ENCODE measurements at places on chromosomes 3 and 15.

DNA sequence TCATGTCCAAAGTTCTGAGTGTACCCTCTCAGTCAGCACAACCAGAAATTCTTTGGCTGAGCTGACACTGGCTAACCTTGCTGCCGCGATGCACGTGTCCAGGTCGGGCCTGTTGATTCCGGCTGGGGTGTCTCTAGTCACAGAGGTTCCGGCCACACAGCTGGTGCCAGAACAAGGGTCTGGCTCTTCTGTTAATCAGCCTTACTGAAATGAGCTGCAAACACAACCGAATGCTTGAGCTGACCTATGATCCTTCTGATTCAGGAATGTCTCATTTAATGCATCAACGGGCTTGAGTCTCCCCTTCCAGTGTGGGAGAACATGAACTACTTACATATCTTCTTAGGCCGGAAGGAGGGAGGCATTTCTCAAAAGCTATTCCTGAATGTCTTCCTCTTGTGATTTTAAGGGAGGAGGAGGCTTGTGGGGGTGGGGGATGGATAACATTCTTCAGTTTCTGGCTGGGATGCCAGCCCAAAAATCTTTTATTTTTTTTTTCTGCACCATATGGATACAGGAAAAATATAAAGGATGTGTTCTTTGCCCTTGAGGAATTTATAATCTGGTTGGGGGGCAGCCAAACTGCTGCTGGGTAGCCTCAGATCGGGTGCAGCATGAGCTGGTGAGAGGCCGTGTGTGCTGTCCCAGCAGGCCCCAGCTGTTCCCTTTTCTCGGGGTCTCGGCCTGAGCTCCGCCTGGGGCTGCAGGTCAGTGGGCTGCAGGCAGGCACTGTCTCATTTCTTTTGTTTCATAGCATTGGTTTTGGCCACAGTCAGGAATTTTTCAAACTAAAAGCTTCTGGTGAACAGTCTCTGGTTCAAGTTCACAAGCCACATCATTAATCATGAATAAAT lies 319.1 kb upstream of the TBL1XR1 start:
- no peak for DNase-seq

GRCh38 chr3:21777821-21778220 lies 26.8 kb upstream of the ZNF385D start:
- no peak for DNase-seq

DNA sequence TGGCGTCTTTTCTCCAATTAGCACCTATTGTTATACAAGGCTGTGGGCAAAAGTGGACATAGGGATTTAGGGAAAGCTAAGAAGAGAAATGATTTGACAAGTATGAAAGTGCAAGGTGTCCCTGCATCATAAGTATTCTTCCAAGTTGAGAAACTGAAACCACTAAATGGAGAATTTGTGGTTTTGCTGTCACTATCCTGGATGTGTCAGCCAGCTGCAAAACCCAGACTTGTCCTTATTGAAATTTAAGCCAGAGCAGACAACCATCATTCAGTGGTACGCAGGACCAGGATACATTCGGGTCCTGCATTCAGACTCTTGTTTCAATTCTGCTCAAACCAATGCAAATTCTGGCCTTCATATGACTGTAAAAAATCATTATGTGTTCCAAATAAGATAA lies 384.8 kb upstream of the TGFBR2 start:
- no peak for DNase-seq

GRCh38 chr3:15934389-15935195 lies 136.8 kb upstream of the ANKRD28 start:
- no peak for DNase-seq

- no peak for DNase-seq
These were observed 271.4 kb downstream of the SQOR start for GRCh38 chr15:45906230-45906629.

DNA sequence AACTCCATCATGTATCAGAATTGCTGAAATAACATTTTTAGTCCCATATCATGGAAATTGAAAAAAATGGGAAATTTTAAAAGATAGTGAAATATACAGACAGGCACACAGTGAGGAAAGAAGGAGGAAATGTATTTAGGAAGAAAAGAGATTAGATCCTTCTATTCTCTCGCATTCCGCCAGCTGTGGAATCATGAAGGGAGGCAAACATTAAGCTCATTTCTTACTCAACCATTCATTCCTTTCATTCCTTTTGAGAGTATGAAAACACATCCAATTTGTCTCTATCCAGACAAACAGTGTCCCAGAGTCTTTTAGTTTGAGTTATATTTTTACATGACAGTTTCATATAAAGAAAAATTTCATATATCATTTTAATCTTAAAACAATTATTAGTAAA lies 52.5 kb upstream of the KCNMB2 start:
- DNase-seq = no peak

DNA sequence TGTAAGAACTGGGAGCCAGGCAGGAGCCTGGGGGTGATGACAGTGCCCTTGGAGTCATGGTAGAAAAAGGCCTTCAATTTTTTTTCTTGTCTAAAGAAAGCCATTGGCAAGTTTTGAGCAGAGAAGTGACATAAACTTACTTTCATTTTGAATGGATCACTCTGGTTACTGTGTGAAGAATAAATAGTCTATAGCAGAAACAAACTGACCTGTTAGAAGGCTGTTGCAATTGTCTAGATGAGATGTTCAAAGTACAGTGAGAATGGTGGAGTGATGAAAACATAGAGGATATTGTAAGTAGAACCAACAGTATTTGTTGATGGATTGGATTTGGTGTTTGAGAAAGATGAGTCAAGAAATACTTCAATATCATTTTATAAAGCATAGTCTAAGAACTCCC lies 439.9 kb downstream of the TBL1XR1 start:
- no peak for DNase-seq

- DNase-seq = no peak
These were observed 343.4 kb downstream of the TBC1D5 start for GRCh38 chr3:17398959-17399551.

DNA sequence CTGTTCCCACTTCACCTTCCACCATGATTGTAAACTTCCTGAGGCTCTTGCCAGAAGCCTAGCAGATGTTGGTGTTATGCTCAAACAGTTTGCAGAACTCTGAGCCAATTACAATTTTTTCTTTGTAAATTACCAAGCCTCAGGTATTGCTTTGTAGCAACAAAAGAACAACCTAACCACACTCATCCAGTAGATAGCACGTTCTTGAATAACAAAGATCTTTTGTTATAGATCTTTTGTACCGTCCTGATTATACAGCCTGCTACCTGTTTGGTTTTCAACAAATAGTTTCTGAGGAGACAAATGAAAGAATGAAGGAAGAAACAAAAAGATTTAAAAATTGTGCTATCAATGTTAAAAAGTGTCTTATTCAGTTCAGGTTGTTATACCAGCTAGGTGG lies 474.7 kb upstream of the ALCAM start:
- no peak for DNase-seq

DNA sequence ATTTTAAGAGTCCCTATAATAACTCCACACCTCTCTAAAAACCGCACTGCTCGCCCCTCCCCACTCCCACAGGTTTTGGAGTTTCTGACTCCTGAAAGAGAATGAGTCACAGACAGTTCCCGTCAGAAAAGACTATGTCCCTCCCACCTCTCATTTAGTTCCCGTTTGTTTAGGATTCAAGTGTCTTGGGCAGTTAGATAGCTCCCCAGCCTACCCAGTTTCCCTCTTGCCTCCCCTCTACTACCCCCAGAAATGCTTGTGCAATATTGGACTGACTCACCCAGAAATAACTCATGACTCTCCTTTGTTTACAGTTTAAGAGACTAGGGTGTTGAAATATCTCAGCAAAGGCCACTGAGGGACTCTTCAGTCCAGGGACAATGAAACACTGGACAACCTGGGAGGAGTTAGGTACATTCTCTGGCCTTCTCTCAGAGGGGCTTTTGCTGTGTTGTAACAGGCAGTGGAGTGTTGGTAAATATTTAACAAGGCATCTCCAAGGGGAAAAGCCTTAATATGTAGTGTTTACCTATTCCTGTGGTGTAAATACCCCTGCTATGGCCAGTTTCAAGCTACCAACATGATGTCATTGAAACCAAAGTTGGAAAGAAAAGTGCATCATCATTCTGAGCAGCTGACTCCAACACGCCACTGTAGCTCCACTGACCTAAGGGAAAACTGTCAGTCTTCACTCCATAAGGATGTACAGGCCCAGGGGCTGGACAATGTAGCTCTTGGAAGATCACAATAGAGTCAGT lies 96.1 kb upstream of the CHD2 start:
- DNase-seq = peak; percentile 100

DNA sequence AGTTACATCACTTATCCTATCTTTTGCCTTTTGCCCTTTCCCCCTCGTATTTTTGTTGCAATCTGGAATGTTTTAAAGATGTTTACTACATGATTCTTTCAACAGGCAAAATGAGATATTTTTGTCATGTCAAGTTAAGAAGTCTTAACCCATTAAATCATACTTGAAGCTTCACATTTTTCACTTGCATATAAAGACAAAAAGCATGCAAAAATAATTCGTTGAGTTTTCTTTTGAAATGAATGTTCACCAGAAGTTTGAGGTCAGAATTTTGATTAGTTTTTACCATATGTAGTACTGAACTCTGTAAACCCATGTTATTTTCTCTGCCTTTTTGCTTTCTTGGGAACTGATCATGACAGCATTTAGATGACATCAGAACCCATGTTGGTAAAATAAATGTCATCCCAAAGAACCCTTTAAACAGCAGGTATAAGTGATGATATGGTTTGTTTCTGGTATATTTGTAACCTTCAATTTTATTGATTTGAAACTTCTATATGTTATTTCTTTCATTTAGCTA lies 188.5 kb downstream of the GHSR start:
- DNase-seq = no peak

GRCh38 chr15:54364961-54365360 lies 386.7 kb downstream of the UNC13C start:
- no peak for DNase-seq

- no peak for DNase-seq
These were observed 435.4 kb downstream of the WDR72 start for GRCh38 chr15:53324061-53324460.

DNA sequence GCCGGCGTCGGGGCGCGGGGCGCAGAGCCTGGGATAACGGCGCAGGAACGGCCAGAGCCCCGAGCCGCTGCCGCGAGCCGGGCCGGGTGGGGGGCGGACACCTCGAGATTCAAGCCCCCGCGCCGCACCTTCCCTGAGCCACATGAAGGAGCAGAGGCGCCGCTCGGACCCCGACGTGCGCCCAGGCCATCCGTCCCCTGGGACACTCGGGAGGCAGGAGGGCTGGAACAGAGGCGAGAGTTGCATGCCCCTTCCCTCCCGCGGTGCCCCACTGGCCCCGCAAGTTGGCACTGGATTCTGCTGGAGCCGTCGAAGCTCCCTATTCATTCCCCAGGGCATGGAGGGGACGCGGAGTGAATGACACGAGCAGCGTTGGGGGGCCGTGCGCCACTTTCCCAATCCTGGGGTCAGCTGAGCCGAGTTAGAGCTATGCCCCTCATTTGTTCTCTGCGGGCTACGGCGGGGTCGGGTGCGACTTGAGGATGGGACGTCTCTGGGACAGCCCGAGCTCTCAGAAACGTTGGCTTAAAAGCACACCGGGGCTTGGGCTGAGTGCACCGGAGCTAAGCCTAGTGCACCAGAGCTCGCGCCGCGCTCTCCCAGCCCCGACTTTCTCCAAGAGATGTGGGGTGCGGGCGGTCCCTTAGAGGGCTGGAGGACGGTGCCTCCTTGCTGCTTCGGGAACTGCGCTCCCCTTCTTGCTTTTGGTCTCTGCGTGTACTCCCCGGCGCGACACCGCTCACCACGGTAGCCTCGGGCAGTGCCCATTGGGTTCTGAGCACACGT lies 588 bp downstream of the SLC6A1 start:
- DNase-seq = no peak

GRCh38 chr3:169362868-169363267 lies 300.6 kb downstream of the MECOM start:
- no peak for DNase-seq

GRCh38 chr3:190008432-190008831 lies 112.3 kb downstream of the P3H2 start:
- no peak for DNase-seq

DNA sequence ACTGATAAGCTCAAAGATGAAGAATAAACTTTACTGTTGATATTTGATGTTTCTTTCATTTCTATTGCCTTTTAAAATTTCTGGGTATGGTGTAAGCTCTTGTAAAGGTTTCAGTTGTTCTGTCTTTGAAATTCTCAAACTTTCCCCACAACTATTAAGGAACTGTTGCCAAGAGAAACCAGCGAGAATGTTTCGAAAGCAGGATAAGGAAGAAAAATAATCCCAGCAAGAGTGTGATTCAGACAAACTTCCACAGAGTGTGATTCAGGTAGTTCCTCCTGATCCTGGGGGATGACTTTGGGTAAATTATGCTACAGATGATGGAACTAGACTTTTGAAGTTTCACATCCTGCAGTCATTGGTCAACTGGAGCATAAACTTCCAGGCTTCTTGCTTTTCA lies 632.0 kb downstream of the NSUN3 start:
- DNase-seq = peak; percentile 77

GRCh38 chr3:56379723-56380287 lies 88.5 kb downstream of the ERC2 start:
- no peak for DNase-seq

- DNase-seq = no peak
These were observed 18.5 kb downstream of the SFMBT1 start for GRCh38 chr3:53027254-53027844.

GRCh38 chr3:184320104-184320445 lies 5.7 kb downstream of the EIF4G1 start:
- DNase-seq = peak; percentile 94

DNA sequence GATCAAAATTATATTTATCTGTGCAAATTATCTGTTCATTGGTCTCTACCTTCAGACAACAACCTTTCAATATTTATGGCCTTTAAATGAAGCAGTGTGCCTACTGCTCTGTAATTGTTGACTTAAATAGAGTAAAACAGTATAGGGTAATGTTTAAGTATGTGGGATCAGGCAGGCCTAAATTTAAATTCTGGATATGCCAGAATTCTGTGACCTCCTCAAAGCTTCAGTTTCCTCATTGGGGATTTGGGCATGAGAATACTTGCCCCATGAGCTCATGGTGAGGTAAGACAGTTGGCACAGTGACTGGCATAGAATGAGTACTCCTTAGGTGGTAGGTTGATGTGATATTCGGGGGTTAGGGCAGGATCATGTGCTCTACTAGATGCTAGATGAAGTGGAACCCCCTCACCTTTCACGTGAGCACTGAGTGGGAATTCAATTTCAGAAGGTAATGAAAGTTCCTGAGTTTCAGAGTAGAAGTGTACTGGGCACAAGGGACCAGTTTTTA lies 14.9 kb downstream of the ARL8B start:
- DNase-seq = peak; percentile 83

- peak; percentile 63 for DNase-seq
These were observed 115.8 kb downstream of the GHSR start for GRCh38 chr3:172332256-172333041.

GRCh38 chr3:193812078-193812725 lies 219.2 kb downstream of the OPA1 start:
- no peak for DNase-seq

GRCh38 chr15:81825136-81825535 lies 220.7 kb downstream of the MEX3B start:
- DNase-seq = no peak

Measured in epithelial cell of esophagus (primary cell).